ENCODE measurements at places on chromosomes 11 and 22.
A peak's percentile ranks its signal among the peaks of the same experiment; 100 is the strongest.

DNA sequence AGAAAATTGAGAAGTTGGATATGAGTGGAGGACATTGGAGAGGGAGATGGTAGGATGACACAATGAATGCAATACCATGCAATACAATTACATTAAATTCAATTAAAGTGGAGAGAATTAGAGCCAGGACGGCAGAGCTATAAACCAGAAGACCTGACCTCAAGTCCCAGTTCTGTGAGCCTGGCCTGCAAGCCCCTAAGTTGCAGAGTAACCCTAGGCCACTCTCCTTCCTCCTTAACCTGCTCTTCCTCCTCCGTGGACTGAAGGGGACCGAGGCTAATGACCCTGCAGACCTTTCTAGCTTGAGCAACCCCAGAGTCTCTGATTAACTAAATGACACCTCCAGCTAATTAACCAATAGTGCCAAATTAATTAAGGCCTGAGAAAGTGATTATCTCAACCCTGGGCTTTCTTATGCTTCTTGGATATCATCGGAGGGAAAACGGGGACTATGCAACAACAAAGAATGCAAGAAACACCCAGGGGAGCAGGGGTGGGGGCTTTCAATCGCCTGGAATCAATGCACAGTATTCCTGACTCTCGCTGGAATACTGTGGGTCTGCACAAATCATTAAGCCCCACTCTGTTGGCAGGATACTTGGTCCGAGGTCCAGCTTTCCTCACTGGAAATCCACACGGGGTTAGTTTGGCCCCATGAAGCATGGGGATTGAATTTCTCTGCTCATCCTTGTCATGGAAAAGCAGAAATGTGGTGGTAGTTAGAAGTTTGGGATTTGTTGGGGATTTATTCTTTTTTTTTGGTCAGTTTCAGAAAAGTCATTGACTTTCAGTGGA lies 548.3 kb downstream of the MN1 start:
- H3K4me1 ChIP-seq = no peaks in the 10 kb centered on the region
- no peak overlapping the region for H3K27ac ChIP-seq
- H3K27me3 ChIP-seq = no peaks in the 10 kb centered on the region
- H3K4me3 ChIP-seq = no peak overlapping the region

GRCh38 chr11:2379466-2380174 lies 2.5 kb downstream of the CD81 start:
- H3K4me1 ChIP-seq = peaks cover 46% of the 10 kb centered on the region
- H3K4me3 ChIP-seq = peak overlapping the region; percentile 77
- peak overlapping the region; percentile 91 for H3K27ac ChIP-seq
- H3K27me3 ChIP-seq = no peaks in the 10 kb centered on the region
- peak; percentile 29 for DNase-seq
- no peaks in the 10 kb centered on the region for H3K36me3 ChIP-seq

- H3K27ac ChIP-seq = peak overlapping the region; percentile 84
- H3K4me3 ChIP-seq = peak overlapping the region; percentile 78
- peaks cover 7% of the 10 kb centered on the region for H3K4me1 ChIP-seq
- no peaks in the 10 kb centered on the region for H3K27me3 ChIP-seq
These were observed 1.5 kb downstream of the ATM start for GRCh38 chr11:108224366-108224765.

- H3K4me1 ChIP-seq = peaks cover 17% of the 10 kb centered on the region
- H3K27ac ChIP-seq = peak overlapping the region; percentile 33
- H3K4me3 ChIP-seq = no peak overlapping the region
- H3K36me3 ChIP-seq = no peaks in the 10 kb centered on the region
- no peak for DNase-seq
These were observed 69.7 kb upstream of the ARFGAP3 start for GRCh38 chr22:42926768-42927167.

- no peaks in the 10 kb centered on the region for H3K4me1 ChIP-seq
- DNase-seq = no peak
- H3K27ac ChIP-seq = peak overlapping the region; percentile 49
- no peaks in the 10 kb centered on the region for H3K27me3 ChIP-seq
These were observed 20.3 kb downstream of the PPP2R1B start for GRCh38 chr11:111745719-111746504.

DNA sequence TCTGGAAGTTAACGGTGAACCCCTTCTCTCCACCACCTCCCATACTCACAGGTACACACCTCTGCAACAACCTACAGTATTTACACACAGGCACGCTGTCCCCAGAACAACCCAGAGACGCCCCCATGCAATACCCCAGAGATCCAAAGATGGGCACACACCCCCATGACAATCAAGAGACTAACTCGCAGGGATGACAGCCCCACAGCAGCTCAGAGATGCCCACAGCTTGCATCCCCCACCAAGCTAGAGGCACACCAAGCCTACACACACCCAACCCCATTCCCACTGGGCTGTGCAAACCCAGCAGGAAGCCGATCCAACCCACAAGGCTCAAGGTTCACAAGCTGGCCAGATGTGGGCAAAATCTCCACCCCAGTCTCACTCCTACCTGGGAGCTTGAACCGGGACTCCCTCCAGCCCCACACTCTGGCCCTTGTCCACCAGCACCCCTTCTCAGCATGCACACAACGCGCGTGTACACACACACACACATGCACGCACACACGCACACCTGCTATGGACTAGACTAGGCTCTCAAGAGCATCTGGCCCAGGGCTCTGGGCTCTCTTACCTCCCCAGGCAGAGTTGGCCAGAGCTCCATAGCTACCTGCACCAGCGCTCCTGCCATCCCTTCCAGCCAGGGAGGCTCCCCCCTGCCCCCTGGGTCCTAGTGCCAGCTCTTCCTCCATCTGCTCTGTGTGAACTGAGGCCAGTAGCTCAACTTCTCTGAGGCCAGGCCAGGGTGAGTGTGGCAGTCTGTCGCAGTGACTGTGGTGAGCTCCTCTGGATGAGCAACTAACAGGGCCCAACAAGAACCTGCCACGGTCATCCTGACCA lies 11.5 kb downstream of the STARD10 start:
- no peaks in the 10 kb centered on the region for H3K36me3 ChIP-seq
- peak overlapping the region; percentile 74 for H3K4me3 ChIP-seq
- H3K4me1 ChIP-seq = no peaks in the 10 kb centered on the region
- no peak for DNase-seq
- no peaks in the 10 kb centered on the region for H3K27me3 ChIP-seq
- H3K27ac ChIP-seq = peak overlapping the region; percentile 46

DNA sequence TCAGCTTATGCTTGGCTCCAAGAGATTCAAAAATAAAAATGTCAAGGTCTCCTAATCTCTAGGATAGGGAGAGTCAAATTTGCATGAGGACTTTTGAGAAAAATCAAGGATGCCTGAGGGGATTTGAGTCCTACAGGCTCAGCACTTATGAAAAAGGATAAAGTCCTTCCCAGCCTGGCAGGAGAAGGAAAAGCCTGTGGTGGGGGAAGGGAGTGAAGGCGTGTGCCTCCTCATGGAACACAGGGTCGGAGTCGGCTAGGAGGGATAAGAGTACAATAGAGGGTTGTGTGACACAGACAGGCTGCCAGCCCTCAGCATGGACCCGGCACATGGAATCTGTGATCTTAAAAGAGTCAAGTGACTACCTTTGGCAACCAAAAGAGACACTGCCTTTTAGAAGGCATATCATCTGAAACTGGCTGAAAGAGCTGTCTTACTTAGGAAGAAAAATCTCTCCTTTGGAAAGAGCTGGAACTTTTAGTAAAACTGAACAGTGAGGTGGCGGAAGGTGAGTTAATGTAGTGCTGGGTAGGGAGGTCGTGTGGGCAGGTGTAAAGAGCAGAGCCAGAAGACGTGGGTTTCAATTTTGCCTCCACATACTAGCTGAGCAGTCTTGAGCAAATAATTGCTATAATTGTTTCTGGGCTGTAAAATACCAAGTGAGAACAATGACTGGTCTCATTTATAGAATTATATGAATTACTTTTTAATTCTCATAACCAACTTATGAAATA lies 58.8 kb upstream of the RDX start:
- no peaks in the 10 kb centered on the region for H3K4me1 ChIP-seq
- no peak overlapping the region for H3K4me3 ChIP-seq
- DNase-seq = no peak
- no peak overlapping the region for H3K27ac ChIP-seq
- no peaks in the 10 kb centered on the region for H3K27me3 ChIP-seq
- H3K36me3 ChIP-seq = no peaks in the 10 kb centered on the region

GRCh38 chr11:117279711-117280376 lies 11.3 kb upstream of the BACE1-AS start:
- DNase-seq = no peak
- H3K27me3 ChIP-seq = no peaks in the 10 kb centered on the region
- H3K4me3 ChIP-seq = no peak overlapping the region
- no peaks in the 10 kb centered on the region for H3K36me3 ChIP-seq
- no peaks in the 10 kb centered on the region for H3K4me1 ChIP-seq

- peak overlapping the region; percentile 77 for H3K27ac ChIP-seq
- H3K27me3 ChIP-seq = no peaks in the 10 kb centered on the region
- no peak overlapping the region for H3K4me3 ChIP-seq
- H3K36me3 ChIP-seq = no peaks in the 10 kb centered on the region
- H3K4me1 ChIP-seq = no peaks in the 10 kb centered on the region
- DNase-seq = no peak
These were observed 12.2 kb upstream of the TMEM184B start for GRCh38 chr22:38285018-38285417.

GRCh38 chr11:98243897-98244296 lies 776.9 kb upstream of the CNTN5 start:
- H3K4me3 ChIP-seq = no peak overlapping the region
- H3K36me3 ChIP-seq = no peaks in the 10 kb centered on the region
- H3K27ac ChIP-seq = no peak overlapping the region

DNA sequence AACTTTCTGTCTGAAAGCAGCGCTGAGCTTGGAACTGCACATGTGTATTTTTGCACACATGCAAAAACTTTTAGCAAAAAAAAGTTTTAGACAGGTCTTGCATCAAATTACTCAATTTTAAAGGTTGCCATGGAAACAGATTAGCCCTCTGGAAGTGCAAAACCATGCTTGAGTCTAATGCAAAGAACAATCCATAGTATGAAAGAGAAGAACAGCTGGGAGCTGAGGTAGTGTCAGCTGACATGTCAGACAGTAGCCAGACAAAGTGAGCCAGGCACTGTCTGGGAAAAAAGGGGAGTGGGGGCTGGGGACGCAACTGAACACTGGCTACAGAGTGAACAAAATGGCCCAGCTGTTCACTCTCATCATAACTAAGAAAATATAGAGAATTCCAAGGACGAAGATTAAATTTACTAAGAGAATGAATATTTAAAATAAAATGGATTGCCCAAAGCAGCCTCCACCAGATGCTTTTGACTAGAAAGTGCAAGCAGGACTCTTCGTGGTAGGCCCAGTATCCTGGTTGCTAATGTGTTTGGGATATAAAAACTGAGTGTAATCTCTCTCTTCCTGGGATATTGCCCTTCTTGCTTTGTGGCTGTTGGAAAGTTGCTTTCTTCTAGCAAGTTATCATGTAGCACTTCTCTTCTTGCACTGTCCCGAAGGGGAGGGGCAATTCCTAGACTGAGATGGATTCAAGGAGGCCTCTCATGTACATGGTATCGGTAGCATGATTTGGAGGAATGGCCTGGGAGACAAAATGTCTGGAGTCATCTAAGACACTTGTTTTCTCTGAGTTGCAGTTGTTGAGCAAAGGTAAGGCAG lies 434.1 kb upstream of the FAT3 start:
- H3K27ac ChIP-seq = no peak overlapping the region
- H3K4me1 ChIP-seq = no peaks in the 10 kb centered on the region
- DNase-seq = no peak
- H3K4me3 ChIP-seq = no peak overlapping the region

Data from uterus (tissue), 4 donors.